ENCODE measurements at places on chromosomes 7 and 10.

DNA sequence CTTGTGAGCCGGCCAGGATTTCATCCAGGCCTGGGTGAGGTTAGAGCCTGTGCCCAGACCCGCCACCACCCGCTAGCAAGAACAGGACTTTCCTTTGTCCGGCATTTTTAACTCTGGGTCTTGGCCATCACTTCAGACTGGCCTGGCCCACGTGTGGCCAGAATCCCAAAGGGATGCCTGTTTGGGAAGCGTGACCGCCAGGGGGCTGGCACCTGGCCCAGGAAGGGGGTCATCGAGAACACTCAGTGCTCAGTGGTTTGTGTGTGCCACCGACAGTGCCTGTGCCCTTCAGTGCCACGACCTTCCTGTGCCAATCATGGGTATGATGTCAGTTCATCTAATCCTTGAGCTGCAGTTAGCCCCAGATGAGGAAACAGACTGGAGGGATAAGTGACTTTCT, 85.0 kb downstream of the ZMIZ1 start:
- DNase-seq: no peak

- DNase-seq: no peak
Measured at GRCh38 chr7:134565643-134566136, 16.8 kb downstream of the AKR1B15 start.

DNA sequence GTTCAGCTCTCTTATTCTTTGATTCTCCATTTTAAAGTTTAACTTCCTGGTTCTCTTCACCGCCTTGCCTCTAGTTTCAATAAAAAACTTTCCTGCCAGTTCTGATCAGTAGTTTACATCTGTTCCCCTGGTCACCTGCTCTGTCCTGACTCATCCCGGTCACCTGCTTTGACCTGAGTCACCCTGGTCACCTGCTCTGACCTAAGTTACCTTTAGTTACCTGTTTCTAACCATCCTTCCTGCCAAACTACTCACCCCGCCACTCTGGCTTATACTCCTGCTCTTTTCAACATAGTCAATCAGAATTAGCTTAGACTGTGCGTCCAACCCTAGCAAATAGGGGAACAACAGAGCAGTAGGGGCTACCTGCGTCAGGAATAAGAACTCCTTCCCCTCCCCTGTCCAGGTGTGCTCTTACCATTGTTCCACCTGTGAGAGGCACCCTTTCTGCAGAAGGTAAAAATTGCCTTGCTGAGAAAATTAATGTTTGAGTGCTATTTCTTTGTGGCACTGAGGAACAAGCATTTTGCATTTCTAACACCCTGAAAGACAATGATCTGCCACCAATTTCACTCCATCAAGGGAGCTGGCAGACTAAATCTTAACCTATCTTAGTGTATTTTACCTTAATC, 263.6 kb downstream of the DOCK4 start:
- DNase-seq: no peak

DNA sequence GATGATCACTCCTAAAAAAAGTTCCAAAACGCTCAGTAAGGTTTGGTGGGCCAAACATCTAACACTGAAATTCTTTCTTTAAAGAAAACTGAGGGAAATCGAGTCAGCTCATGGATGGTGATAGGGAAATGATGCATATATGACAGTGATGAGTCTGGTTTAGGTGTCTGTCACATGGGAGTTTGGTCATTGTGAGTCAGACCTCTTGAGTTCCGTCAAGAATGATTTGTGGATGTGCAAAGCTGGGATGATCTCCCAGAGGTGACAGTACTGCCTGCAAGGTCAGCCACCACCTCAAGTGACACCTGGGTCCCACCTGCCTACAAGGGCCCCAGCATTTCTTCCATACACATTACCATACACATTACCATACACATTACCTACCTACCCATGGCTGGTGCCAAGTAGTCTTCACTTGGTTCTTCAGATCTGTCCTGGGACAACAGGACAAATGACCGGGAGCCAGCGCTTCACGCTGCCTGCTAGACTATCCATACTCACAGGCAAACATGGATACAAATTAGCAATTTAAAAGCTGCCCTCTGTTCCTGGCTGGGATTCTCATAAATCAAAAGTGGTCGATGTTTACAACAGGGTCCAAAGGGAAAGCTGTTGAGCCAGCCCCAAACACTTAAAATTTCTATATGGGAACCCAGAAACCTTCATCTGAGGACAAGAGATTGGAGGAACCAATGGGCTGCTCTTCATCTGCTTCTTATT, 128.4 kb downstream of the ADAM12 start:
- no peak for DNase-seq

- no peak for DNase-seq
Measured at GRCh38 chr7:14826426-14826825, 76.1 kb downstream of the DGKB start.

DNA sequence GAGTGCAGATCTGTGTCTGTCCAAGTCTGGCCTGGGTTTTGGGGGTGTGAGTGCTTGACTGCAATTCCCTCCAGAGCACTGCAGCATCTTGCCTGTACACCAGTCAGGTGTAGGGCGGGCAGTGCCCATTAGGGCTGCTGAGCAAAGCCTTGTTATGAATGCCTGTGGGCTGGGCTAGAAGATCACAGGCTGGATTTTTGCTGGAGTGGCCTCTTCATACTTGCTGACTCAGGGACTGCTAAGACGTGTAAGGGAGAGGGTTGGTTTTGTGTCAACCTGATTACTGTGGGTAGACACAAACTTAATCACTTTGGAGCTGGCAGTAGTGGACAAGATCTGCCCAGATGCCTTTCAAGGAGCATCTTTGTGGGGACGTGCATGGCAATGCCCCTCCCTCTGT, 29.6 kb downstream of the DMBT1 start:
- DNase-seq: no peak

- DNase-seq: no peak
Measured at GRCh38 chr10:87867453-87867852, 4.0 kb downstream of the PTEN start.
